ENCODE measurements at places on chromosomes 2 and 18.

- DNase-seq, result no peak
Measured at GRCh38 chr2:225073198-225073597, 30.9 kb upstream of the DOCK10 start.

- DNase-seq, result no peak
Measured at GRCh38 chr2:7329465-7329864, 412.3 kb downstream of the RNF144A start.

- no peak for DNase-seq
Measured at GRCh38 chr2:46980786-46981573, 65.4 kb upstream of the MCFD2 start.

- no peak for DNase-seq
Measured at GRCh38 chr18:58991167-58991798, 126.6 kb downstream of the ZNF532 start.

DNA sequence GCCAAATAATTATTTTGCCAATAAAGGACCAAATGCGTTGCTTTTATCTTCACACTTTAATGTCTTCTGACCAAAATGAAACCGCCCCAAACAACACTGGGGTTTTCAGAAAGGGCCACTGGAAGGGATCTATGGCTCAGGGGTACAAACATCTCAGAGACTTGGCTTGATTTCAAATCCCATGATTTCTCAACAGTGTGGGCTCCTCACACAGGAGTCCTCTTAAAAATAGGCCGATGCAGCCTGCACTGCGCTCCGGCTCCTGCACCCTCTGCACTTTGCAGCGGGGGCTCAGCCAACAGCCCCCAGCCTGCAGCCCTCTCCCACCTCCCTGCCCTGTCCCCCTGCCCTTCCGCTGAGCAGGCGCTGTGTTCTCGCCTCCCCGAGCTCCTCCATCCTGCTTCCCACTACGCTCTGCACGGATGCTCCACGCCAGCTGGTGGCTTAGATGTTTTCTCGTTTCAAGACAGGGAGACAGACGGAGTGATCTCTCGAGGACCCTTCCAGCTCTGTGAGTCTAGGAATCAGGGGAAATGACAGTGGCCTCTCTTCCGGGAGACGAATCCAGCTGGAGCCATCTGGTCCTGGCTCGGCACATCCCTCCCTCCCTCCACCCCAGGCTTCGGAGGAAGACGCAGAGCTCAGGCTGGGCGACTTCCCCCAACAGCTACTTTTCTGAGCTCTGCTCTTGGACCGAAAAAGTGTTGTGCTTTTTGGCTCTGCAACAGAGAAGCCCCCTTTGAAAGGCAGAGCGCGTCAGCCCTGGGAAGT lies 71.4 kb downstream of the KCNF1 start:
- DNase-seq, result no peak

Measured in neural crest cell (in vitro differentiated cells).